ENCODE measurements at places on chromosomes 6 and 20.
A peak's percentile ranks its signal among the peaks of the same experiment; 100 is the strongest.

DNA sequence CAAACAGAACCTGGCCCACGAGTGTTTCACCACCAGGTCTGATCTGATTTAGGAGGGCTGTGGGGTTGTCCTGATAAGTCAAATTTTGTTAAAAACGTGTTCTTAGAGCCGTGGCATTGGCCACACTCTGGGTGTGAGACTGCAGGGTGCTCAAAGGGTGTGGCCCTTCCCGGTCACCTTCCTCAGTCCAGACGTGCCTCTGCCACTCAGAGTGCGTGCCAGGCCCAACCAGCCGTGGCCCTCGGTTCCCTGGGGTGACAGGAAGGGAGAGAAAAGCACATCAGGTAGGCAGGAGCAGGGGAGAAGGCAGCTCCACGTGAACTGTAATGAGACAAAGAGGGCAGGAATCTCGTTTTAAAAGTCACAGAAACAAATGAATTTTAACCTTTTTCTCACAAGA is 115.4 kb downstream of the FAM120B start:
- DNase-seq = no peak

GRCh38 chr20:23646106-23646873 is 8.5 kb upstream of the CST3 start:
- peak; percentile 88 for DNase-seq

DNA sequence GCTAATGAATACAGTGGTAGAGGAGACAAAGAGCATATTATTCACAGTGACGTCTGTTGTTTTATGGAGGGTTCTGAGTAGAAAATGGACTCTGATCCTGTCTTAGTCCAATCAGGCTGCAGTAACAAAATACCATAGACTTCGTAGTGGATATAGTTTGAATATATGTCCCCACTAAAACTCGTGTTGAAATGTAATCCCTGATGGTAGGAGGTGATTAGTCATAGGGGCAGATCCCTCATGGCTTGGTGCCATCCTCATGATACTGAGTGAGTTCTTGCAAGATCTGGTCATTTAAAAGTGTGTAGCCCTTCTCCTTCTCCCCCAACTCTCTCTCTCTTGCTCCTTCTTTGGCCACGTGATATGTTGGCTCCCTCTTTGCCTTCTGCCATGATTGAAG is 82.5 kb downstream of the CD83 start:
- no peak for DNase-seq

DNA sequence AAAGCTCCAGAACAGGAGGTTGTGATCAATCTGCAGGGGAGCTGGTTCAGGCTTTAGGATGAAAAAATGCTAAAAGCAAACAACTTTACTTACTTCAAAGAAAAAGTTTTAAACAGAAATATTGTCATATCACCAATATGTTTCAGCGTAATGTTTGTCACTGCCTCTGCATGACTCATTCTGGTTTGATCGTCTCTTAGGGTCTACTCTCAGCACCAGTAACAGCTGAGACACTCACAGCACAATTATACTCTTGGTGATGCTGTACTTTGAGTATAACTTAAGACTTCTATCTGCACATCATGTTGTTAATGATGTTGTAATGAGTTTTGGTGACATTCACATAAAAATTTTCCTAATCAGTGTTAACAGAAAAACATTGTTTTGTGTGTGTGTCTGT is 665.4 kb downstream of the EPM2A start:
- no peak for DNase-seq

GRCh38 chr6:1424306-1424927 is 35.0 kb downstream of the FOXF2 start:
- peak; percentile 51 for DNase-seq

DNA sequence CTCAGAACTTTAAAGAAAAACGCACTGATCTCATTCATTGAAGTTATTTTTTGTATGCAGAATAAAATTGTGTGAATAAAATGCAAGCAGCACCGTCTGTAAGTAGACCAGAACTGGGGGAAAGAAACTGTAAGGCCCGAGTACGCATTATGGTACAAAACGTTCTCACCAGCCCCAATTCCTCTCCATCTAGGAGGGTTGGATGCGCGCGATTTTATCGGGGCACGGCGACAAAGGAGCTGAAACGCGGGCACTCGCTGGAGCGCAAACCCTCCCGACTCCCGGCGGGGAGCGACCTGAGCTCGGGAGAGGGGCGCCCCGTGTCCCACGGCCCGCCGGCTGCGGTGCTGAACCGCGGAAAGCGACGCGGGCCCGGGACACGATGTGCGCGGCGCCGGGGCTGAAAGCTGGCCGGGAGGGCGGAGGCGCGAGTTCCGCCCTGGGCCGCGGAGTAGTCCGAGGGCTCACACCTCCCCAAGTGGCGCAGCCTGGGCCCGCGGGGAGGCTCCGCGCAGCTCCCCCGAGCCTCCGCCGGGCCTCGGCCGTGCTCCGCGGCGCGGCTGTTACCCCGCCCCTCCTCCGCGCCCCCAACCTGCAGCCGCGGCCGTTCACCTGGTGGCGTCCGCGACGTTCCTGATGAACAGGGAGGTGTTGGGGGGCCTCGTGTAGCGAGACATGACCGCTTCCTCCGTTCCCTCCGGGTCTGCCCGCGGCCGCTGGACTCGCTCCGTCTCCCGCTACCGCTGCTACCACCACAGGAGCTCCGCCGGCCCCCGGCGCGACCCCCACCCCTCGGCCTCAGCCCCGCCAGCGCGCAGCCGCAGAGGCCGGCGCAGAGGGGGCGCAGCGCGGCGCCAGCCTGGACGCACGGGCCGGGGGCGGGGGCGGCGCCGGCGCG is at the start of gene SRSF12:
SRSF12 (minus strand) TSS at position 861 of the 898 bp plus-strand sequence; CDS start at position 677, 184 bp downstream.
- peak; percentile 59 for DNase-seq

DNA sequence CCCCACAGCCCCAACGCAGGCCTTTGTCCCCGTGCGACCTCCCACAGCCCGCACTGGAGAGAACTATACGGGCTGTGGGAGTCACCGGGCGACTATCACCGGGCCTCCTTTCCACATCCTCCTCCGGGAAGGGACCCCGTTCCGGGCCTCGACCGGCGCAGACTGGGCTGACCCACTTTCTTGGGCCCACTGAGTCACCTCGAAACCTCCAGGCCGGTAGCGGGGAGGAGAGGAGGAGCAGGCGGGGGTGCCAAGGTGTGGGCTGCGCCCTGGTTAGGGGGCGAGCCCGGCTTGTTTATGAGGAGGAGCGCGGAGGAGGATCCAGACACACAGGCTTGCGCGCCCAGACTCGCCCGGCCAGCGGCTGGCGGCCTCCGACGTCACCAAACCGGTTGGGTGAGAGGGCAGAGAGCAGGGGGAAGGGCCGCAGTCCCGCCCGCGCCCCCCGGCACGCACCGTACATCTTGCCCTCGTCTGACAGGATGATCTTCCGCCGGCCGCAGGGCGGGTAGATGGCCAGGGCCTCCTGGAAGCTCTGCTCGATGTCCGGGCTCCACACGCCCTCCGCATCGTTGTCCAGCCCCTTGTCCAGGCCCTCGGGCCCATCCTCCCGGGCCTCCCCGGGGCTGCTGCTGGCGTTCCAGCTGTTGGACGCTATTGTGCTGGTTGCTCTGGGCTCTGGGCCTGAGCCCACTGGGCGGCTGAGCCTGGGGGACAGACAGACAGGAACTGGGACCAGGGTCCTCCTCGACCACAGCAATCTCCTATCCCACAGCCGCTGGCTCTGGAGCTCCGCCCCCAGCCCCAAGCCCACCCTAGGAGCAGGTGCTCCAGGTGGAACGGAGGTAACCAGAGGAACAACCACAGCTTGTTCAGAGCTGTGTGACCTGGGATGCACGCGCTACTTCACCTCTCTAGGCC is 10.6 kb downstream of the TEAD3 start:
- DNase-seq = no peak

GRCh38 chr6:137210903-137211302 is 8.3 kb downstream of the IFNGR1 start:
- DNase-seq = no peak

- DNase-seq = no peak
Observed at GRCh38 chr6:5736016-5736738, 270.5 kb downstream of the NRN1 start.

GRCh38 chr6:10886691-10887502 is at the start of gene SYCP2L:
Gene SYCP2L (plus strand): TSS chr6:10887052. CDS start chr6:10887127, 75 bp downstream.
- peak; percentile 84 for DNase-seq

GRCh38 chr20:10344953-10345352 is 89.1 kb downstream of the MKKS start:
- DNase-seq = no peak

GRCh38 chr6:125346926-125347563 is 45.3 kb upstream of the HDDC2 start:
- DNase-seq = no peak

GRCh38 chr6:40606981-40607380 is 19.8 kb upstream of the LRFN2 start:
- DNase-seq = no peak

DNA sequence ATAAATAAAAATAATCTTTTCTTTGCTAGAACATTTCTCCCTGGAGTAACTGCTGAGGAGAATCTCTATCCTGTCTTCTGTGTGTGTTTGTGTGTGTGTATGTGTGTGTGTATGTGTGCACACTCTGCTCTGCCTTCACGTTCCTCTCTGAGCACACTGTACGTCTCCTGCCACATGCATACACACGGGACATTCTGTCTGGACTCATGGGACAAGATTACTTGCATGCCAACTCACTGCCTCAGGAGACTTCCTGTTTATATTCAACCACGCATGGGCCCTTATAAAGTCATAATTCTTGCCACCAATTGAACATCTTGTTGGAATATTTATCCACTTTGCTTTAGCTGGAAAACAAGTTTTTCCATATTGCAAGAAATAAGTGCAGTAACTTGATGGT is 930.6 kb downstream of the KIF16B start:
- no peak for DNase-seq

GRCh38 chr20:38935967-38936407 is 9.8 kb downstream of the FAM83D start:
- no peak for DNase-seq

DNA sequence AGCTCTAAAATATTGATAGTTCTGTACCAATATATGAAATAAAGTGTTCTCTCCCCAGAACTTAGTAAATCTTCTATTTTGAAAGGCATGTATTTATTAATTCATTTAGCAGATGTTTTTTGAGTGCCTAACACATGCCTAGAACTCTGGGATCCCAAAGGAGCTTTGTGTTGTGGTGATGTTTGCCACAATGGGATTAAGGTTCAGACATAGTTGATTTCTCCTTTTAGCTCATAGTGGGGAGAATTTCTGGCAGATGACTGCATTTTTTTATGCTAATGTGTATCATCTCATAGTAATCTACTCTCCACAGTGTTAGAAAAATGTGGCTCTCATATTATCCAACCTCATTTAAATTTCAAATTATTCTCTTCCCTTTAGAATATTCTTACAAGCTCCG is 21.7 kb downstream of the MYB start:
- DNase-seq = no peak

DNA sequence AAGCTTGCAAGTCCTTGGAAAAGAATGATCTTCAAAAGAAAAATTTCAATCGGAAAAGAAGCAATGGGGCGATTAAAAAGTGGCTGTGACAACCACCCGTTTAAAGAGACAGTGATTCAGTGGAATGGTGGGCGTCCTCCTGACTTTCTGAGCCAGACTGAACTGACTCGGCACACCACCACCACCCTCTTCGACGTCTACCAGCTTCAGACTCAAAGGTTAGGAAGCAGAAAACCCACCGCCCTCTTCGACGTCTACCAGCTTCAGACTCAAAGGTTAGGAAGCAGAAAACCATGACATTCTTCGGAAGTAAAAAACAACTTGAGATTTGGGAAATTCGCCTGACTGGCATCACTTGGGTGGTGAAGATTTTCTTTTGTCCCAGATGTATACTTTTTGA is 28.3 kb upstream of the IRF4 start:
- no peak for DNase-seq

DNA sequence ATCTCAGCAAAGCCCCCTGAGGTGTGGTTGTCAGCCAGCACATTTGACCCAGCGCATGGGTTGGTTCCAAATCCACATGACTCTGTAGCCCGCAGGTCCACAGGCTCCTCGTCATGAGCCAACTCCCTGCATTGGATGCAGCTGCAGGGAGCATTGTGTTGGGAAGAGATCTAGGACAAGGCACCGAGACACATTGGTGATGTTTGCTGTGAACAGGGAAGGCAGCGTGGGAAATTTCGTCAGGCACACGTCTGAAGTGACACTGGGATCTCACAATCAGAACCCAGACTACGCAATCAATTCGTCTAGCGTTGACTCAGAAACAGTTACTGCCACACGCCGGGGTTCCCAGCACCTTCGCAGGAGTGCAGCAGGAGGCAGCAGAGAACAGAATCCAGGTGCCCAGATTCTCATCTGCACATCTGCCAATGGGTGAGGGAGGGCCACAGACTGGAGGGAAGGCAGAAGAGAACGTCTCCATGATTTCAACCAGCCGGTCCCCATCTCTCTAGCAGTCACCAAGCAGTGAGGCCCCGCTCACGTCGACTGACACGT is 177.0 kb downstream of the TTLL2 start:
- DNase-seq = peak; percentile 14

GRCh38 chr6:144551339-144551738 is 266.2 kb downstream of the UTRN start:
- no peak for DNase-seq

- DNase-seq = peak; percentile 61
Observed at GRCh38 chr6:25181923-25182322, 97.3 kb upstream of the CARMIL1 start.

DNA sequence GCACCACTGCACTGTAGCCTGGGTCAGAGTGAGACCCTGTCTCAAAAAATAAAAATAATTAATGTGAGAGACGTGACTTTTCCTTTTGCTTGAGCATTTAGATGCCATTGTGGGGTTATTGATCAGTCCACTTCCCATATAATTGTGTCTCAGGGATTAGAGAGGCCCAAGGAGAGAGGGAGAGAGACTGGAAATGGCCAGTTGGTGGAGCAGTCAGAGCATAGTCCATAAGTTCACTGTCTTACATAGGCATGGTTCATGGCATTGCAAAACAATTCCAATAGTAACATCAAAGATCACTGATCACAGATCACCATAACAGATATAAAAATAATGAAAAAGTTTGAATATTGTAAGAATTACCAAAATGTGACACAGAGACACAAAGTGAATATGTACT is 15.2 kb upstream of the SDHAF4 start:
- no peak for DNase-seq

GRCh38 chr6:24524805-24525204 is 30.0 kb downstream of the ALDH5A1 start:
- DNase-seq = peak; percentile 34

DNA sequence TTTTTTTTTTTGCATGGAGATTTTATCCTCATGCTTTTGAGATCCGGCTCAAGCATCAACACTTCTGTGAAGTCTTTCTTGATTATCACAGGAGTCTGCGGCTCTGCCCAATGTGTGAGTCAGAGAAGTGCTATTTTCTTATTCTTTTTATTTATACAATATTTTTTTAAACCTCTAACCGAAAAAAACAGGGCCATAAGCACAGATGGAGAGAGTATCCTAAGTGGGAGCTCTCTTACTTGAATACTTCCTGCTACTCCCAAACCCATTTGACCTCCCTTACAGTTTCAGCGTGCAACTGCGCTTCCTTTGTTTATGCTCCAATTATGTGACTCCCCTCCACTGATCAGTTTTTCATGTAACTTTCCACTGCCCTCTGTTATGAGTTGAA is 8.7 kb upstream of the ATXN1 start:
- DNase-seq = no peak

GRCh38 chr6:36888654-36889481 is 3.1 kb downstream of the C6orf89 start:
- DNase-seq = peak; percentile 47

GRCh38 chr6:31663126-31663960 is 1.5 kb downstream of the GPANK1 start:
- DNase-seq = no peak
